ENCODE measurements at places on chromosomes 16 and 17.

DNA sequence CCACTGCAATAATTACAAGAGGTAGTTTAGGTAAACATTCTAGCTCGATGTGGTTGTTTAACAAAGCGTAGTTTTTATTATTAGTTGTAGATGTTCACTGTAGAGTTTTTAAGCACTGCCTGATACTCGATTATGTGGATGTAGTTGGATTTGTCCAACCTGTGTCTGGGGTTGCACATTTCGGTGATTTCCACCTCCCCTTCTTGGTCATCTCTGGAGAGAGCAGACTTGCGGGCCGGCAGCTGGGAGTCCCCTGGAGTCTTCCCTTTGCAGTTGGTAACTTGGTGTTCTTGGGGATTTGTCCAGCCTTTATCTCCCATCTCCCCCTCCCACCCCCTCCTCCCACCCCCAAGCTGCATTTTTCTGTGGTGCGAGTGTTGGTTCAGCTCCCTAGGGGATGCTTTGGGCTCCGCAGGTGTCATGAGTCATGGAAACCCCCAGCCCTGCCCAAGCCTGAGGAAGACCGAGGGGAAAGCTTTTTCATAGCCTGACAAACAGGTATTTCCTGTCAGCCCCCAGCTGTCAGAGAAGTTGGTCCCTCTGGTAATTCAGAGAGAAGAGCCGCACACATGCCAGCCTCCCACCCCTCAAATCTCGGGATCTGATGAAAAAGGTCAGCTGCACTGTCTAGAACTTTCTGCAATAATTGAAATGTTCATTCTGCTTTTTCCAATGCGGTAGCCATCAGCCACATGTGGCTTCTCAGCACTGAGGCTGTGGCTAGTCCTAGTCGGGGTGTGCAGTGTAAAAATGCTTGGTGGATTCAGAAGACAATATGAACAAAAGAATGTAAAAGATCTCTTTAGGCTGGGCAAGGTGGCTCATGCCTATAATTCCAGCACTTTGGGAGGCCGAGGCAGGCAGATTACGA is 50.3 kb downstream of the KSR1 start:
- no peak for DNase-seq
- no peak overlapping the region for H3K27ac ChIP-seq
- no peak overlapping the region for H3K4me3 ChIP-seq

DNA sequence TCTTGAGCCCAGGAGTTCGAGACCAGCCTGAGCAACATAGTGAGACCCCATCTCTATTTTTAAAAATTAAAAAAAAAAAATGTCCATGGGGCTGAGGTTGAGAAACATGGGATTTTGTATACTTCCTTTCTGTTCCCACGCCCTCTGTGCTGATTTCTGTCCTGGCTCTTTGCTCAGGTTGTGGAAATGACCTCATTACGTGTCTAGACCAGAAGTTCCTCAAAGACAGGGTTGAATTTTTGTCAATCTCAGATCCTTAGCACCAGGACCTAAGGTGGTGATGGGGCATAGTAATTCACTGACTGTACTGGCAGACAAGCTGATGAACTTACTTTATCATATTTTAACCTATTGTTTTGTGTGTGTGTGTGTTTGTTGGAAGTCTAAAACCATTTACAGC is 11.2 kb upstream of the HNF1B start:
- DNase-seq: no peak
- H3K4me3 ChIP-seq: no peak overlapping the region
- no peaks in the 10 kb centered on the region for H3K36me3 ChIP-seq

DNA sequence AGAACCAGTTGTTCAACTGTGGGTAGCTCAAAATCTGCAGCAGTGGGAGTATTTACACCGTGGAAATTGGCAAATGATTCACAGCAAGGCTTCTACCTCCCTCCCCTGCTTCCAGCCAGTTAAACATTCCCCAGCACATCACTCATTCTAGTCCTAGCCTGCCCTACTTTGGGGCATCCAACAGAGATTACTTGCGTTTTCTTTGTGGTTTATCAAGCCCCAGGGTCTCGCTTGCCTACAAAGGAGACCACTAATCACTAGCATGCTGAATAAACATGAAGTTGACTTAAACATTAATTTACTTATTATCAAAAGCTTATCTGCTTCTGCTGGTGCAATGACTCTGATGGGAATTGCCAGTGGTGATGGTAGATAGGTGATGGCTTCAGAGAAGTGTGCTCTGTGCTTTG is 94.5 kb downstream of the MARF1 start:
- no peaks in the 10 kb centered on the region for H3K36me3 ChIP-seq
- H3K4me1 ChIP-seq: no peaks in the 10 kb centered on the region

DNA sequence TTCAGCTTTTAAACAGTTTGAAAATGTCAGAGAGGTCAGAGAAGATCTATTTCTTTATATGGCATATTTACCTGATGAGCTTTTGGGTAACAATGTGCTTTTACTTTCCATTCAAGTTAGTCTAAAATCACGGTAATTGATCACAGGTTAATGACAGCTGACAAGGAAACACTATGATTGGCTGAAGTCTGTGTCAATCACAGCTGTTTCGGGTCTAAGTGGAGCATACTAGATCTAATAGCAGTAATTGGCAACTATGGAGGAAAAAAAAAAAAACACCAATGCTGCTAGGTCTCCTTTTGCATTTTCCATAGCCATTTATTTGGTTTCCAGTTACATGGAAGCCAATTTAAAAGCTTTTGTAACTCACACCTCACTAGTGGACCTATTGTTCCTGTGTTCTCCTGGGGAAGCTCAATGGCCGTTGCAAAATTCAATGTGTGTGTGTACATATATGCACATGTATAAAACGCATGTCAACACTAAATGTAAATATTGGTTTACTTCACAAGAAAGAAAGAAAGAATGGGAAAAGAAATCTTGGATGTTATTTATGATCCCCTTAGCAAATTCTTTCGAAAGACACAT is 568.3 kb upstream of the ZFHX3 start:
- no peak overlapping the region for H3K4me3 ChIP-seq
- DNase-seq: peak; percentile 77
- no peaks in the 10 kb centered on the region for H3K27me3 ChIP-seq

- no peak overlapping the region for H3K27ac ChIP-seq
- no peaks in the 10 kb centered on the region for H3K36me3 ChIP-seq
- DNase-seq: peak; percentile 37
These were observed 66.7 kb upstream of the TANC2 start for GRCh38 chr17:62899361-62899760.

DNA sequence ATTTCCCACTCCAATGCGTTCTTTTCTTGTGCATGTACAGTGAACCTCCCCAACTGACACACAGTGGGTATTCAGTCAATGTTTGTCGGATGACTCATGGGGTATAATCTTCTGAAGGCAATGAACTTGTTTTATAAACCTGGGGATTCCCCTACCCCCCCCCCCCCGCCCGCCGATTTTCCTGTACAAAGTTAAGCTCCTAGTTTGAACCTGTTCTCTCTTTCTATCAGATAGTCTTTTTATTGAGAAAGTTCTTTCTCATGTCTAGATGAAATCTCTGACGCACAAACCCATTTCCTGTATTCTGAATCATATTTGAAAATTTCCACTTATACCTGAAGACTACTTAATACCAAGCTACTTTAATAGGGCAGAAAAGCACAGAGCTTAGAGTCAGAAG is 338.3 kb downstream of the CA10 start:
- no peak overlapping the region for H3K27ac ChIP-seq
- H3K27me3 ChIP-seq: no peaks in the 10 kb centered on the region
- H3K4me3 ChIP-seq: no peak overlapping the region
- no peak for DNase-seq

DNA sequence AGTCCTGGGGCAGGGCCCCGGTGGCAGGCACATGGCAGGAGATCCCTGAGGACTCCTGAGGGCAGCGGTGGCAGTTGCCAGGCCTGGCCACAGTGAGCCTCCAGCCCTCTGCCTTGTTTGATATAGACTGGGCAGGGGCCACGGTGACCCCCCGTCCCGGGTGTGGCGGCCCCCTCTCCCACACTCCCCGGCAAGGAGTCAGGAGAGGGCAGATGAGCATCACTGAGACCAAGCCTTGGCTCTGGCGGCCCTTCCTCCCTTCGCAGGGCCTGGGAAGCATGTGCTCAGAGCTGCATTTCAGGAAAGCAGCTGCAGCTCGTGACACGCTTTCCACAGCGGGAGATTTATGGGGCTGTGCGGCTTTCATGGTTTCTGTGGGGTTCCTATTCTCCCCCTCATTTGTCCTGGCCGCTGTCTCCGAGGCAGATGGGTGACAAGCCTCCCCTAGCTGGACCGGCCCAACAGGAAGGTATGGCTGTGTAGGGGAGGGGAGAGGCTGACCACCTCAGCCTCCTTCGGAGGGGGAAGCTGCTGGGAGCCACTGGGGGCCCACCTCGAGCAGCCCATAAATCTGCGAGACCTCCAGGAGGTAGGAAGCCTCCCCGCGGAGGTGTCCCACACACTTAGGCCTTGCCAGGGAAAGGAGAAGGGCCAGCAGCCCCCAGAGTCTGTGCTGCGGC is 211.4 kb downstream of the NTN1 start:
- peaks cover 6% of the 10 kb centered on the region for H3K4me1 ChIP-seq
- no peak overlapping the region for H3K27ac ChIP-seq
- H3K27me3 ChIP-seq: no peaks in the 10 kb centered on the region
- DNase-seq: peak; percentile 58
- H3K4me3 ChIP-seq: no peak overlapping the region

DNA sequence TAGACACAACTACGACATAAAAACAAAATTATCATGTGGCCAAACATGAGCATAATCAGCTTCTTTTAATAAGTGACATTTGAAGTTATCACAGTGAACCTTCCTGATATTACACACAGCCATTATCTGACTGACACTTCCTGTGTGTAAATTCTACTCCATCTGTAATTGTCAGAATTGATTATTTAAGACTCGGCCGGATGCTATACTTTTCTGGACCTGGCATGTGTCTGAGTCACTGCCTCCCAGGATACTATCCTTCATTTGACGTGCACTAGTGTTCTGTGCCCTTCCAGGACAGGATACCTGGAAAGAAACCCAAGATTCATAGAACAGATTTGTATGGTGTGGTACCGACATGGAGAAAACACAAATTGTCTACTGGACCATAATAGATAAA is 242.0 kb downstream of the HS3ST3A1 start:
- no peaks in the 10 kb centered on the region for H3K36me3 ChIP-seq
- H3K4me3 ChIP-seq: no peak overlapping the region
- no peak overlapping the region for H3K27ac ChIP-seq
- H3K27me3 ChIP-seq: no peaks in the 10 kb centered on the region

- peaks cover 52% of the 10 kb centered on the region for H3K4me1 ChIP-seq
- H3K4me3 ChIP-seq: no peak overlapping the region
- H3K27me3 ChIP-seq: no peaks in the 10 kb centered on the region
- H3K36me3 ChIP-seq: no peaks in the 10 kb centered on the region
These were observed 1.5 kb downstream of the MRC2 start for GRCh38 chr17:62628831-62629555.

GRCh38 chr17:73571511-73572130 is 72.6 kb downstream of the SDK2 start:
- H3K4me1 ChIP-seq: no peaks in the 10 kb centered on the region
- no peak overlapping the region for H3K4me3 ChIP-seq
- H3K27me3 ChIP-seq: no peaks in the 10 kb centered on the region
- no peak overlapping the region for H3K27ac ChIP-seq
- H3K36me3 ChIP-seq: no peaks in the 10 kb centered on the region
- no peak for DNase-seq

GRCh38 chr17:27367121-27367981 is 73.4 kb downstream of the WSB1 start:
- H3K27me3 ChIP-seq: no peaks in the 10 kb centered on the region
- peaks cover 6% of the 10 kb centered on the region for H3K4me1 ChIP-seq
- DNase-seq: no peak
- no peak overlapping the region for H3K27ac ChIP-seq
- no peaks in the 10 kb centered on the region for H3K36me3 ChIP-seq

DNA sequence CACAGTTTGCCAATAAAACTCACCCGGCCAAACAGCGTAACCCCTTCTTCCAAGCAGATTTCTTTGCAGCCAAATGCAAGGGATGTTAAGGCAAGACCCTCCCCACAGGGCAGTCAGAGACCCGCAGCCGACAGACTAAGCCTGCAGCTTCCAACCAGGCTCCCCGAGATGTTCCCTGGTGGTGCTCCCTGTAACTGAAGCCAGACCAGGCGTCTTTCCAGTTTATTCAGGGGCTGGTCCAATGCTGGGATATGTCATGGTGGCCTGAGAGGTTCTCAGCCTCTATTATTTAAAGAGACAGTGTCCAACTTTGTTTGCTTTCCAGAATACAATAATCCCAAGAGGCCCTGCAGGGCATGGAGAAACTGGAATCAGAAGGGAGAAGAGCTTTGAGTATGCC is at the start of gene PMP22:
PMP22 (minus strand) TSS at position 196 of the 400 bp plus-strand sequence. CDS start 4,599 bp downstream, outside the sequence.
- peak; percentile 40 for DNase-seq
- H3K36me3 ChIP-seq: peaks cover 5% of the 10 kb centered on the region
- peak within 1 kb of the TSS; percentile 16 for H3K4me3 ChIP-seq
- peaks cover 6% of the 10 kb centered on the region for H3K27me3 ChIP-seq
- H3K27ac ChIP-seq: peak within 1 kb of the TSS; percentile 0

DNA sequence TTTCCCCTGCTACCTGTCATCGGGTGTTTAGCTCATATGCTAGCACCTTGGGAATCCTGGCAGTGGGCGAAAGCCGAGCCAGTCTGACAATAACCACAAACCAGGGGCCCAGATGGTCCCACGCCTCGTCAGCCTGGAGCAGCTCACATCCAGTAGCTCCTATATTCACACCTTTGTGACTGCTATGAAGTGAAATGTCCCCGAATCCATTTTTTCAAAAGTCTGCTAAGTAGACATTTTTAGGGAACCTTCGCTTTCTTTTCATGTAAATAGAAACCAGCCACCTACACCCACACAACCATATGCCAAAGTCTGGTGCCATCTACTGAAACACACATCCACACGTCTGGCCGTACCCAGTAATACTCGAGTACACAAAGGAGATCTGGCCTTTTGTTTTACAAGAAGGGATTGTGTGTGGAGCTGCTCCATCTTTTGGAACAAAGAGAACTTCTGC is 176.8 kb downstream of the SLC39A11 start:
- DNase-seq: no peak
- H3K27me3 ChIP-seq: no peaks in the 10 kb centered on the region
- H3K27ac ChIP-seq: no peak overlapping the region
- no peak overlapping the region for H3K4me3 ChIP-seq
- no peaks in the 10 kb centered on the region for H3K4me1 ChIP-seq

DNA sequence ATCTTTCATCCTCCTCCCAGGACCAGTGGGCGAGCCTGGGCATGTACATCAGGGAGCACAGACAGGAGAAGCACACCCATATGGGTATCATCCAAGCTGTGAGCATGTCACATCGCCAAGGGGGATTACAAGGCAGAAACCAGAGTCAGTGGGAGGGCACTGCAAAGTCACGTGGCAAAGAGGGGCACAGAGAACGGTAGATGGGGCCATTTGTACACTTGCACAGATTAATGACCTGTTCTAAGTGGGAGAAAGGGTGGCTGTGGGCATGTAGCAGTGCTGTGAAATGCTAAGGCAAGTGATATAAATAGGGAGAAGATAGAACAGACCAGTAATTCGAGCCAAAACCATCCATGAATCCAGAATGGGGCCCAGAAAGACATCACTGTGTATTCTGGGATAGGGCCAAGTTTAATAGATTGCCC is 265.0 kb downstream of the CPPED1 start:
- no peak overlapping the region for H3K27ac ChIP-seq
- H3K4me3 ChIP-seq: no peak overlapping the region
- H3K27me3 ChIP-seq: no peaks in the 10 kb centered on the region
- no peaks in the 10 kb centered on the region for H3K36me3 ChIP-seq
- H3K4me1 ChIP-seq: no peaks in the 10 kb centered on the region
